ENCODE measurements at places on chromosomes 7 and 10. TPM values are rescaled to one million over a fixed set of nuclear protein-coding genes. Genes with fewer than 3 reads are reported as not detected.

The CYP3A4 gene
- not detected for polyA plus RNA-seq

The GPER1 gene
- polyA plus RNA-seq = not detected

The DYNC1I1 gene
- not detected for polyA plus RNA-seq

DNA sequence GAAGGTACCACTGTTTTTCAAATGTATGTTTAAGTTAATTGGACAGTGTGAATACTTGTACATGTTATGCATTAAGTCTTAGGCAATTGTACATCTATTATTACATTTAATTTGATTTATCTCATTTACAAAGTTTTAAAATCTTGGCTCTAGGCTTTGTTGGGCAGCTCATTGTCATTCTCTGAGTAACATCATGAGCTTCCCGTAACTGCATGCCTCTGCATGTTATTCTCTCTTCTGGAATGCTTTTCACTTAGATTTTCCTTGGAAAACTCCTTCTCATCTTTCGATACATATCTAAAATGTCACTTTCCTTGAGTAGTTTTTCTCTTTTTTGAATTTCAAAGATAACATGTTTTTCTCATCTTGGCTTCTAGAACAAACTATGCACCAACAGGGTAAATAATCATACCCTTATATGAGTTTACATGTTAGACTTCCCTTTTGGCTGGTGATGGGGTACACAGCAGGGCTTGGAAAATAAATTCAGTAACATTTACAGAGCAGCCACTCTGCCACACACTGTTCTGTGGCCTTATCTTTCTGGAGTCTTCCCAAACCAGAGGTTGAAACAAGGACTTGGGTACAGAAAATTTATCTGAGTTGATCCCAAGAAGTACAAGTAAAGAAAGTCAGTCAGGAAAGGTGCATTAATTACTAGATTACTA, 42.2 kb upstream of the A1CF start:
- H3K36me3 ChIP-seq = no peaks in the 10 kb centered on the region
- no peaks in the 10 kb centered on the region for H3K4me1 ChIP-seq
- no peak overlapping the region for H3K27ac ChIP-seq

- H3K36me3 ChIP-seq = no peaks in the 10 kb centered on the region
- no peak overlapping the region for H3K4me3 ChIP-seq
- no peaks in the 10 kb centered on the region for H3K27me3 ChIP-seq
- H3K27ac ChIP-seq = no peak overlapping the region
Observed at GRCh38 chr10:125020386-125020785, 78.5 kb downstream of the ZRANB1 start.

DNA sequence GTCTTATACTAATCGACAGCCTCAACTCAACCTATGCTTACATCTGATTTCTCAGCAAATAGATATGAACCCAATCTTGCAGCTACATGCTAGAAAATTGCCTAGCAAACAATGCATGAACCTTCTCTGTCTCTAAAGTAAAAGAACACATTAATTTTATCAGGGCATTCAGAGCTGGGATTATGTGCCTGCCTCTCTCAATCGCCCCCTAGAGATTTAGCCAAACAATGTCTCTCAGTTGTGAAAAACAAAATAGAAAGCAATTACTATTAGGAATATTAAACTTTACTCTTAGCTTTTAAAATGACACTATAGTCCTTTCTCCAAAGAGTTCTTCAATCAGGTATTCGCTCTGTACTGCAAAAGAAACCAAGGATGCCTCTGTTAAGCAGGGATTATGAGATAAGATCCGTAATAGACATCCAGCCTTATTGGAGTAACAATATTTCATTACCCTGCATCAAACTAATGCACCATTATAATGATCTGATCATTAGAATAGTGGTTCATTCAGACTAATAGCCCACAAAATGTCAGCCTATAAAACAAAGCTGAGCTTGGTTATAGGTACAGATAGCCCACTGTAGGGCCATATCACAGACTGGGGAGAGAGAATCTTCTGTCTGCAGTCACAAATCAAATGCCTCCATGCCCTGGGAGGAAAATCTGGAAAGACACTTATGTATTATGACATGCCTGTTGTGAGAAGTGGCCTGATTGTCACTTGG, 736.9 kb downstream of the PARD3 start:
- H3K27ac ChIP-seq = no peak overlapping the region
- H3K27me3 ChIP-seq = no peaks in the 10 kb centered on the region
- no peaks in the 10 kb centered on the region for H3K36me3 ChIP-seq

GRCh38 chr7:78437118-78437517, 638.5 kb downstream of the PHTF2 start:
- H3K4me1 ChIP-seq = no peaks in the 10 kb centered on the region
- no peak overlapping the region for H3K27ac ChIP-seq
- no peaks in the 10 kb centered on the region for H3K27me3 ChIP-seq
- DNase-seq = no peak

DNA sequence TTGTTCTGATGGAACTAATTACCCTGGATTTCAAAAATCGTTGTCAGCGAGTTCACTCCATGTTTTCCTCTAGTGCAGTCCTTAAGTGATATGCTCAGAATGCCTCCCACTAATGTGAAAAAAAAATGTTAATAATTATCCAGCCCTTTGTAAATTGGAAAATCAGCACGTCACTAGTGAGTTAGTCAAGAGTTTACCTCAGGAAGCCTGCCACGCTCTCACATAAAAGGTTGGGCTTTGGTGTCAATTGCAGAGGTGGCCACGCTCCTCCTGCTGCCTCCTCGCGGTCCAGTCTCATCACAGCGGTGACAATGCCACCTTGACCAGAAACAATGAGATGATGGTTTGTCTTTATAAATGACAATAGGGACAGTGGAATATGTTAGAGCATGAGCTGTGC, 22.5 kb downstream of the UPP1 start:
- DNase-seq = no peak
- no peak overlapping the region for H3K4me3 ChIP-seq
- peaks cover 22% of the 10 kb centered on the region for H3K36me3 ChIP-seq
- peaks cover 13% of the 10 kb centered on the region for H3K4me1 ChIP-seq
- no peak overlapping the region for H3K27ac ChIP-seq

DNA sequence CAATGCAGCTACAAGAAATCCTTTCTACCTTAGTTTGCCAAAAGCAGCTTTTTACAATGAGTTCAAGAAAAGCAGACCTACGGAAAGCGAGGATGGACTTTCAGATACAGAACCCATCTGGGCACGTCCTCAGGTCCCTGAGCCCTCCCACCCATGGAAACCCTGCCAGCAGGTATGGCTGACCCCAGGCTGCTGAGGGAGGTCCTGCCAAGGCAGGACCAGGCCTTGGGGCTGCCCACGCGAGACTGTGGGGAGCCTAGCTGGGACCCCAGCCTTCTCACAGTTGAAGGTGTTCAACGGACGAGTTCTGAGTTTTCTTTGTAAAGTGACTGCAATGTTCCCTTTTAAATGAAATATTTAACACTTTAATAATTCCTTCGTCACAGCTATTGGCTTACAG, 245.0 kb downstream of the MGMT start:
- no peaks in the 10 kb centered on the region for H3K36me3 ChIP-seq
- H3K27me3 ChIP-seq = no peaks in the 10 kb centered on the region
- no peak for DNase-seq
- no peaks in the 10 kb centered on the region for H3K4me1 ChIP-seq
- no peak overlapping the region for H3K4me3 ChIP-seq

DNA sequence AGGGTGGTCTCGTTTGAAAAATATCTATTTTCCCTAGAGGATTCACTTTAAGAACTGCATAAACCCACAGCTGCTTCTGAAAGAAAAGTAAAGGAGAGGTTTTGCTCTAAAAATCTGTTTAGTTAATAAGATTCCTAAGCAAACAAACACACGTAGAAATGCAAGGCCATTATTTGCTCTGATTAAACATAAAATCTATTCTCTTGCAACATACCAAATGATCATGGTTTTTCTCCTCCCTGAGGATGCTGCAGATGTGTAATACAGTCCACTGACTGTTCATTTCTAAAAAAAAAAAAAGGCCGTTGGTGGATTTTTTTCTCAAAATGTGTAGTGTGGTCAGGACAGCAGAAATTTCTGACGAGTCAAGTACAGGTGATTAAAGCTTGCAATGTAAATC, 98.6 kb downstream of the BUB3 start:
- H3K27me3 ChIP-seq = no peaks in the 10 kb centered on the region
- DNase-seq = no peak
- H3K4me1 ChIP-seq = no peaks in the 10 kb centered on the region
- no peak overlapping the region for H3K27ac ChIP-seq
- no peak overlapping the region for H3K4me3 ChIP-seq

GRCh38 chr10:73485320-73485719, 10.5 kb downstream of the PPP3CB start:
- H3K27ac ChIP-seq = no peak overlapping the region
- peaks cover 23% of the 10 kb centered on the region for H3K4me1 ChIP-seq
- H3K36me3 ChIP-seq = peaks cover 3% of the 10 kb centered on the region
- DNase-seq = no peak
- H3K4me3 ChIP-seq = no peak overlapping the region
- H3K27me3 ChIP-seq = no peaks in the 10 kb centered on the region

GRCh38 chr10:4652111-4653010, 173.6 kb upstream of the AKR1E2 start:
- H3K27me3 ChIP-seq = no peaks in the 10 kb centered on the region
- H3K27ac ChIP-seq = no peak overlapping the region
- H3K36me3 ChIP-seq = no peaks in the 10 kb centered on the region
- H3K4me3 ChIP-seq = no peak overlapping the region
- H3K4me1 ChIP-seq = peaks cover 15% of the 10 kb centered on the region

GRCh38 chr7:130473289-130473688, 18.6 kb upstream of the MEST start:
- peaks cover 3% of the 10 kb centered on the region for H3K27me3 ChIP-seq
- H3K36me3 ChIP-seq = no peaks in the 10 kb centered on the region
- H3K4me3 ChIP-seq = no peak overlapping the region
- no peak overlapping the region for H3K27ac ChIP-seq
- H3K4me1 ChIP-seq = no peaks in the 10 kb centered on the region

GRCh38 chr7:77550586-77550985, 13.5 kb downstream of the PTPN12 start:
- no peak overlapping the region for H3K27ac ChIP-seq
- peaks cover 8% of the 10 kb centered on the region for H3K4me1 ChIP-seq
- DNase-seq = no peak
- no peak overlapping the region for H3K4me3 ChIP-seq
- H3K36me3 ChIP-seq = no peaks in the 10 kb centered on the region

- DNase-seq = no peak
- H3K36me3 ChIP-seq = no peaks in the 10 kb centered on the region
- peaks cover 26% of the 10 kb centered on the region for H3K4me1 ChIP-seq
- H3K27ac ChIP-seq = no peak overlapping the region
- no peak overlapping the region for H3K4me3 ChIP-seq
Observed at GRCh38 chr7:98278936-98279335, 2.5 kb upstream of the BRI3 start.

DNA sequence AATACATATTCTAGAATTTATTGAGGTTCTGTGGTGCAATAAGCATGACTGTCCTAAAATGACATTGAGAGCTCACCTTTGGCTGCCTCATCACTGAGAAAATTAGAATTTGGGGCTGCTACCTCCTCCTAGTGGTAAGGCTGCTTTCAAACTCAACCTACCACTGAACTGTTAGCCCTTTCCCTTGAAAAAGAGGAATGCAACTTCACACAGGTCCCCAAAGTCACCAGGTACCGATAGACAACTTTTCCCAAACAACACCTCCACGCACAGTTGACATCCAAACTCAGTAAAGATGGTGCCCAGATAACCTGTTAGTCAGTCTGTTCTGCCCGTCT, 75.9 kb upstream of the SCIN start:
- no peaks in the 10 kb centered on the region for H3K4me1 ChIP-seq
- no peak overlapping the region for H3K4me3 ChIP-seq
- DNase-seq = no peak
- no peaks in the 10 kb centered on the region for H3K27me3 ChIP-seq
- H3K36me3 ChIP-seq = no peaks in the 10 kb centered on the region

DNA sequence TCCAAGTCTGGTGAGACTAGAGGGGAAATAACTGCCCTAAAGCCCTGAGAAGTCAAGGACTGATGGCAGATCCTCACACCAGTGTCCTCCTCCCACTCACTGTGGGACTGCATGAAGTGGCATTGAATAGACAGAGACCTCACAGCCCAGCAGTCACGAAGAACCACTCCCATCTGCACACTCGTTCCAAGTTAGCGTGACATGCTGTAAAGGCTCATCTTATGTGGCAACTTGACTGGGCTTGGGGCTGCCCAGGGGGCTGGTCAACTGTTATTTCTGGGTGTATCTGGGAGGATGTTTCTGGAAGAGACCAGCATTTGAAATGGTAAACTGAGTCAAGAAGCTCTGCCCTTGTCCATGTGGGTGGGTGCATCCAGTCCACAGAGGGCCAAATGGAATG, 104.7 kb downstream of the ADARB2 start:
- no peaks in the 10 kb centered on the region for H3K27me3 ChIP-seq
- no peak overlapping the region for H3K4me3 ChIP-seq
- no peaks in the 10 kb centered on the region for H3K36me3 ChIP-seq
- no peak overlapping the region for H3K27ac ChIP-seq
- no peaks in the 10 kb centered on the region for H3K4me1 ChIP-seq

DNA sequence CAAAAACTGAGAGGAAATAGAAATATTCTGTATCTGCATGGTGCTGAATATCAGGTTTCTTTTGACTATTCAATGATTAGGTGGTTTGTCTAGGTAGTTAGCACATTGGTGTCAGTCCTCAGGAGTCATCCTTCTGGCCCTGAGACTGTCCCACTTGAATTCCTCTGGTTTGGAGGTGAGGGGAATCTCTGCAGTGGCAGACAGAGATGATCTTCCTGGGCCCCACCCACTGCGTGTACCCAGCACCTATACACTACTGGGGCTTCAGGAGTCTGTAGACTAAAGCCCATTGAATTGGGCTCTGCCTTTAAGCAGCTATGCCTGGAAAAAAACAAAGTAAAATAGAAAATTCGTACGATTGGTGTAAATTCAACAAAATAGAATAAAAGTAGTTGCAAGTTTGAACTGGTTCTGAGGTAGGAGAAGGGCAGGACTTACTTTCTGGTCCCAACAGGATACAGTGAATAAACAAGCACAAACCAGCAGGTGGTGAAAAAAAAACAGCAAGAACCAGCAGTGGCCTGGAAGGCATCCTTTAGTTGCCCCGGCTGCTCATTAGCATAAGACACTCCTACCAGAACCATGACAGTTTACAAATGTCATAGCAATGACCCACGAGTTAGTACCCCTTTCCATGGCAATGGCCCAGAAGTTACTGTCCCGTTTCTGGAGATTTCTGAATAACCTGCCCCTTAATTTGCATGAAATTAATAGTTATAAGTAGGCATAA, 1.7 kb downstream of the LIPM start:
- no peak overlapping the region for H3K4me3 ChIP-seq
- no peak for DNase-seq
- no peaks in the 10 kb centered on the region for H3K27me3 ChIP-seq
- no peak overlapping the region for H3K27ac ChIP-seq

DNA sequence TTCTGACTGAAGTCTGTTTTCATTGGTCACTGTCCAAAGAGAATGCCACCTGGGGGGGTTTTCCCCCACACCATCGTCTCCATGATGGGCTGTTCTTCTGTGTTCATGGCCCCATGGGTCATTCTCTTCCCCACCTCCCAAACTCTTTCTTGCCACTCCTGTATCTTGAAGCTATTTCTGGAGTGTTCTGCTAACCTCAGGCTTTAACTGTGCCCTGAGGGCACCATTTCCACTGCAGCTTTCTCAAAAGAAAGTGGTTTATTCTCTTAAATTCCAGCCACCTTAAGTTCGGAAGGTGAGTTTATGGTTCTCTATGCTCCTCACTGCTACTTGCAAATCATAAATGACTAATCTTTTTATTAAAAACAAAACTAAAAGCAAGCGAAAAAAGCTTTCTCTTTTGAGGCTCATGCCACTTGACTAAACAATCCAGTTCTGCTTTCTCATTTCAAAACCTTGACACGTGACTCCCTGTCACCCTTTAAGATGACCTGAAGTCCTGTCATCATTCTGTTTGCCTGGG, 7.4 kb upstream of the APBB1IP start:
- no peak overlapping the region for H3K27ac ChIP-seq
- H3K27me3 ChIP-seq = no peaks in the 10 kb centered on the region
- peaks cover 15% of the 10 kb centered on the region for H3K4me1 ChIP-seq
- H3K4me3 ChIP-seq = no peak overlapping the region
- no peaks in the 10 kb centered on the region for H3K36me3 ChIP-seq
- peak; percentile 41 for DNase-seq

Measured in CD4-positive, alpha-beta memory T cell (primary cell).